ENCODE measurements at places on chromosomes 6 and 20.

DNA sequence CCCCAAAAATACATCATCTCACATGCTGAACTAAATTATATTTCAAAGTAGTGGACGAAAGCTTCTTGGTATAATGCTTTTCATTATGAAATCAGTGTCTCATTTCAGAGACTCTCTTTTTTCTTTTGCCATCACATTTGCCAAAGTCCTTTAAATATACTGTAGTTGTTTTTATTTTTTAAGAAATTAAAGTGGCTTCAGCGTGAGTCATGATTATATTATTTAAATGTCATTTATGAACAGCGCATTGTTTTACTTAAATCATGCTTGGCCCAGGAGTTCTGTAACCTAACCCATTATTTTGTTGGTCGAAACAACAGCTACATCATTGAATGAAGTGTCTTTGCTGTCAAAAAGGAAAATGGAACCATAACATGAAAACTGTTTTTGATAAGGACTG lies 100.9 kb downstream of the CD109 start:
- no peak for DNase-seq

DNA sequence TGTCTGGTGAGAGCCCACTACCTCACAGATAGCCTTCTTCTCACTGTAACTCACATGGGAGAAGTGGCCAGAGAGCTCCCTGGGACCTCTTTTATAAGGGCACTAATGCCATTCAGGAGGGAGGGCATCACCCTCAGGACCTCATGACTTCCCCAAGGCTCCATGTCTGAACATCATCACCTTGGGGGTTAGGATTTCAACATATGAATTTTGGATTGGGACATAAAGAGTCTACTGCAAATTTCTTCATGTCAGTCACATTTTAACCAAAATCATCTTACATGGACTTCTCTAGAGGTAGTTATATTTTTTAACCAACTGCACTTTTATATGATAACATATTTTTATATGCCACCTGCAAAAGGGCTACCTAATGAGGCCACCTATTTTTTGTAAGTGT lies 324.7 kb downstream of the PLCB1 start:
- DNase-seq: no peak

- no peak for DNase-seq
Measured at GRCh38 chr6:45514454-45515230, 136.9 kb upstream of the SUPT3H start.

- DNase-seq: no peak
Measured at GRCh38 chr6:153634416-153634815, 404.6 kb upstream of the OPRM1 start.

DNA sequence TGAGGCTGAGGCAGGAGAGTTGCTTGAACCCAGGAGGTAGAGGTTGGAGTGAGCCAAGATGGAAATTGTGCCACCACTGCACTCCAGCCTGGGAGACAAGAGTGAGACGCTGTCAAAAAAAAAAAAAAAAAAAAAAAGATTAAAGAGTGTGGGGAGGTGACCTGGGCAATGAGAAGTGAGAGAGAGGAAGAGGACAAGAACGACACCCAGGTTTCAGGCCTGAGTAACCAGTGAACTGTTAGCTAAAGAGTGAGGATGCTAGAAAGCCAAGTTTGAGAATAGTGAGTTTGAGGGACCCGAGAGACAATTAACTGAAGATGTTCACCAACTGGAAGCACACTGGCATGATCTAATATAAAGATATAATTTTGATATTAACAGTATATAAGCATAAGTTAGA lies 85.4 kb upstream of the TNFAIP3 start:
- no peak for DNase-seq

GRCh38 chr6:136822046-136822375 lies 381 bp upstream of the PEX7 start:
- DNase-seq: no peak

DNA sequence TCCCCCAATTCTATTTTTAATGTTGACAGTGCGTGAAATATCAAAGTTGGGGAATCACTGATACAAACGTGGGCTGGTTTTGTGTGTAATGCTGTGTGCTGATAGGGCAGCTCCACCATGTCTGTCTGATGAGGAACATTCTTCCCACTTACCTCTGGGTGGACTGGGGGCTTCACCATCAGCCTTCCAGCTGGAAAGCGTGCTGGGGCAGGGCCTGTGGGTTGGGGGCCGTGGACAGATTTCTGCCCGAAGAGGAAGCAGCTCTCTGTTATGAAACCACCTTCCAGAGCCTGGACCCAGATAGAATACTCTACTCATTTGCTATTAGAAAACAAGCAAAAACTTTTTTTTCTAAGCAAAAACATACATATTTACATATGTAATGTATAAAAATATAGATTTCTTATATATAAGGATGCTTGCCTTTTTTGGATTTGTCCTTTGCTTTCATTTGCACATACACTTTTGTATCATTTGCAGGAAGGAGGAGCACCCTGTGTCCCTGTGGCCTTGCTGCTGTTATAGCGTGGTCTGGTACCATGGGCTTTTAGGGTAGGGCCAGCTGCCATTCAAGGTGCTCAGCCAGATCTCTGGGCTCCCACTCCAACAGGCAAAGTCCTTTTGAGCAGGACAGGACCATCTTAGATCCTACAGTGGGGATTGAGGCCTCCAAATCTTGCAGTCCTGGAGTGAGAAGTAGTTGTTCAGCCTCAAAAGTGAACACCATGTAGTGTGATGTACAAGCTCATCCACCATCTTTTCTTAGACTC lies 48.1 kb downstream of the DUSP22 start:
- DNase-seq: no peak

DNA sequence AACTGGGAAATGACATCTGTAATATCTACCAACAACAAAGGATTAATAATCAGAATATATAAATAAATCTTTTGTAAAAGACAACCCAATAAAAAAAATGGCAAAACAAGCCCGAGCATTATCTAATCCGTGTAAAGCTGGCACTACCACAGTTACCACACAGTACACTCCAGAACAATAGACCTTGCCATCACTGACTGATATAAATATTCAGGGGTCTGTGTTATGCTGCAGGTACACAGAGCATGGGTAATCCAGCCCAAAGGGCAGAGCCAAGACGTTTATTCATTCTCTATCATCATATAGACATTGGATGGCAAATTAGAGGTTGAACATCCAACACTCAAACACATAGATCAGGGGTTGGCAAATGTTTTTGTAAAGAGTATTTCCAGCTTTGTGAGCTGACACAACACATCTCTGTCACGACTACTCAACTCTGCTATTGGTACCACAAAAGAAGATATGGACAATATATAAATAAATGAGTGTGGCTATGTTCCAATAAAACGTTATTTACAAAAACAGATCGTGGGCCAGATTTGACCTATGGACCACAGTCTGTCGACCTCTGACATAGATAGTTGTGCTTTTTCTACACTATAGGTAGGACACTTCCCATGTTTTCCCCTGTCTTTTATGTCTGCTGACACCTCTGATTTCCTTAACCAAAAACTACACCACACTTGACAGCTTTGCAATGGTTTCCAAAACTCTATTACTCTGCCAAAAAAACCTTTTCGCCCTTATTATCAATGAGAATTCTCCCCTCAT lies 4.5 kb downstream of the NCOA6 start:
- no peak for DNase-seq

DNA sequence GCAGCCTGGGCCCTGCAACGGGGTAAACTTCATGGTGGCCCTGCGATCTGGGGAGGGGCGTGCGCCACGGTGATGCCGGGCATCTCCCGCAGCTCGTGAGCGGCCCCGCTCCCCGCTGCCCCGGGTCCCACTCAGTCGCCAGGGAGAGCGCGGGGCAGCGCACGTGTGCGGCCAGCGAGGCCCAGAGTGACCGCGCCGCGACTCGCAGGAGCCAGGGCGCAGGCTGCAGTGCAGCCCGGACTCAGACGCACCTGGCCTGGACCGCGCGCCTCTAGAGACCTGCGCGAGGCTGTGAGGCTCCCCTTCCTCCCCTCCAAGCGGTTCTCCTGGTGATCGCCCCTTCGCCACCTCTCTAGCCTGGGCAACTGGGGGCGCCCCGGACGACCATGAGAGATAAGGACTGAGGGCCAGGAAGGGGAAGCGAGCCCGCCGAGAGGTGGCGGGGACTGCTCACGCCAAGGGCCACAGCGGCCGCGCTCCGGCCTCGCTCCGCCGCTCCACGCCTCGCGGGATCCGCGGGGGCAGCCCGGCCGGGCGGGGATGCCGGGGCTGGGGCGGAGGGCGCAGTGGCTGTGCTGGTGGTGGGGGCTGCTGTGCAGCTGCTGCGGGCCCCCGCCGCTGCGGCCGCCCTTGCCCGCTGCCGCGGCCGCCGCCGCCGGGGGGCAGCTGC lies 652 bp downstream of the BMP6 start:
- no peak for DNase-seq

- DNase-seq: no peak
Measured at GRCh38 chr6:70315079-70315751, 12.3 kb upstream of the COL9A1 start.

DNA sequence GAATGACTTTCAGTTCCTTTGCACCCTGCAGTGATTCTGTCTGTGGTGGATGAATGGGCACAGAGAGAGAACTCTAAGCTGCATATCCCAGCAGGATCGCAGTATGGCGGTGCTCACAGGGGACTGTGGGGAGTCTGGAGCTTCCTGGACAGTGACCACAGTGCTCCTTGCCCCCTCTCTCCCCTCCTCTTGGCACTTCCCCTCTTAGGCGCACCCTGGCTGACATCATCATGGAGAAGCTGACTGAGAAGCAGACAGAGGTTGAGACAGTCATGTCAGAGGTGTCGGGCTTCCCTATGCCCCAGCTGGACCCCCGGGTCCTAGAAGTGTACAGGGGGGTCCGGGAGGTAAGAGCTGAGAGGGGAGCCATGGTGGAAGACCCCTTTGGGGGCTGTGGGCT lies 8.6 kb downstream of the BYSL start:
- no peak for DNase-seq

GRCh38 chr20:45301824-45302271 lies 4.8 kb upstream of the RBPJL start:
- no peak for DNase-seq

DNA sequence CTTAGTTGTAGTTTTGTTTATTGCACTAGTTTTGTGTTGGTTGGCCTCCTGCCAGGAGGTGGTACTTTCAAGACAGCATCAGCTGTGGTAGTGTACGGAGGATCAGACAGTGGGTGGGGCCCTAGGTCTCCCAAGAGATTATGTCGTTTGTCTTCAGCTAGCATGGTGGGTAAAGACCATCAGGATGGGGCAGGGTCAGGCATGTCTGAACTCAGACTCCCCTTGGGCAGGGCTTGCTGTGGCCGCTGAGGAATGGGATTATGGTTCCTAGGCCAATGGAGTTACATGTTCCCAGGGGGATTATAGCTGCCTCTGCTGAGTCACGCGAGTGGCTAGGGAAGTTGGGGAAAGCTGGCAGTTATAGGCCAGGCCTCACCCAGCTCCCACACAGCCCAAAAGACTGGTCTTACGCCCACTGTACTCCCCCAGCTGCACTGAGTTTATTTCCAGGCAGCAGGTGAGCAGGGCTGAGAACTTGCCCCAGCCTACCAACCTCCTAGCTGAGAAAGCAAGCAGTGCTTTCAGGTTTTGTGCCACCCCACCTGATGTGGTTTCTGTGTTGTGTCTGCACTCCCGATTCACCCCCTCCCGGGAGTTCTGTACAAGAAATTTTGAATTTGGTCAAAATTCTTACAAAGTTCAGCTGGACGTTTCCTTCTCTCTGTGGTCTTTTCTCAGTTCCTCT lies 24.7 kb downstream of the ZSCAN31 start:
- DNase-seq: no peak

DNA sequence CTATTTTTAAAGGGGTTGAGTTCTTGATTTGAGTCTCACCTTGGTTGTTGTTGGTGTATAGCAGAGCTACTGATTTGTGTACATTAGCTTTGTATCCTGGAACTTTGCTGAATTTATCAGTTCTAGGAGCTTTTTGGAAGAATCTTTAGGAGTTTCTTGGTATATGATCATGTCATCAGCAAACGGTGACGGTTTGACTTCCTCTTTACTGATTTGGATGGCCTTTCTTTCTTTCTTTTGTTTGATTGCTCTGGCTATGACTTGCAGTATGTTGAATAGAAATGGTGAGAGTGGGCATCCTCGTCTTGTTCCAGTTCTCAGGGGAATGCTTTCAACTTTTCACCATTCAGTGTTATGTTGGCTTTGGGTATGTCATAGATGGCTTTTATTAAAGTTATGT lies 64.0 kb downstream of the CDYL start:
- DNase-seq: no peak

- DNase-seq: no peak
Measured at GRCh38 chr6:158684745-158685324, 35.0 kb downstream of the SYTL3 start.

DNA sequence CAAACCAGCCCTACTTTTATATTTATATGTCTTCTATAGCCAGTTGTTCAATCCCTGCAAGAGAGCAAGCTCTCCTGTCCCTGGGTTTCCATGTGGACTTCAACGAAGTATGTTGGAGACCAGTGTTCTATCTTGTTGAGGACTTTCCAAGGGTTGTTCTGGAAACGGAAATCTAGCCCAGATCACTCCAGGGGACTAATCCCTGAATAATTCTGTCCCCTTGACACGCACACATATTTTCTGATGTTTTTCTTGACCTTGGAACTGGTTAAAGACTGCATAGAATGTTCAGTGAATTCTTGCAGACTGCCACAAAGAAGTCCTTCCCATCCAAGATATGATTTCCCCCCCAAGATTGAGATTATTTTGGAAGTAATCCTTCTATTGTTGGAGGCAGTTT lies 9.5 kb upstream of the MYLK2 start:
- no peak for DNase-seq

DNA sequence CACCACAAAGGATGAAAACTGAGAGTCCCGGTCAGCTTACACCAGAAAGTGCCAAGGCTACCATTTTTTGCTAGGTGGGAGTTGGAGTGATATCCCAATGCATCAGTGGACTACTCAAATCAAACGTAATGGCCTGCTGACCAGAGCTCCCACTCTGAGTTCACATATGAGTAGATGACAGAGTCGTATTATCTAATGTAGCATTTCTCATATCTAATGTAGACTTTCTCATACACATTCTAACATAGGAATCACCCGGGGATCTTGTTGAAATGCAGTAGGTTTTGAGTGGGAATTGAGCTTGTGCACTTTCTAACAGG lies 38.4 kb upstream of the FUCA2 start:
- DNase-seq: no peak

- DNase-seq: no peak
Measured at GRCh38 chr20:38877483-38877882, 48.7 kb upstream of the FAM83D start.

DNA sequence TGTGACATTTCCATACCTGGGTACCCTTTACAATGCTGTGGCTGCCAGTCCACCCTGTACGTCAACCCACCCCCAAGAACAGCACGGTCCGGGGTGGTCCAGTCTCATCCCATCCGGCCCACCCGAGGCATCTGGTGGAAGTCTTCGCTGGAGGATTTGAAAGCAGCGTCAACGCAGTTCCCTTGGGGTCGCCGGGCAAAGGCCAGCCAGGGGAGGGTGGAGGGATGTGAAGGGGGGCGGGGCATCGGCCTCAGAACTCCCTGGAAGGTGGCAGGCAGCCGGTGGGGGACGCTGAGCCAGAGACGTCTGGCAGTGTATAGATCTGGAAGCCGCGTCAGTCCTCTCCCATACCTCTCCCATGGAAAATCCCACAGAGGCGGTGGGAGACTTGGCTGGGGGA lies 1944.0 kb upstream of the DEFB115 start:
- no peak for DNase-seq

Data from CD4-positive, alpha-beta T cell treated with Interferon alpha-2 for 1 hour (primary cell).